ENCODE measurements at places on chromosomes 3 and 15. TPM values are rescaled to one million over a fixed set of nuclear protein-coding genes. Genes with fewer than 3 reads are reported as not detected.

Gene SERINC4
- total RNA-seq: not detected

Gene AADAC
- 6.0 TPM for total RNA-seq

Gene FOXB1
- total RNA-seq: not detected

Gene SPINK8
- not detected for total RNA-seq

Gene PLIN1
- total RNA-seq: 722 TPM

Gene GOLGA6B
- total RNA-seq: 0.75 TPM

Gene CHL1
- 173 TPM for total RNA-seq

Gene PPCDC
- 14.1 TPM for total RNA-seq

Gene SERP1
- 198 TPM for total RNA-seq

Gene ALS2CL
- 6.1 TPM for total RNA-seq

Gene WNT7A
- total RNA-seq: not detected

Gene HYAL1
- total RNA-seq: 5.4 TPM

Gene ILDR1
- not detected for total RNA-seq

Gene PLXND1
- total RNA-seq: 195 TPM

Gene RNF111
- total RNA-seq: 24.2 TPM

Gene TMEM108
- total RNA-seq: not detected

Gene GLCE
- 16.3 TPM for total RNA-seq

Gene BTLA
- total RNA-seq: not detected

Gene GREM1
- 0.57 TPM for total RNA-seq

Gene CSTA
- 6.6 TPM for total RNA-seq

Gene TPRG1
- total RNA-seq: 58.0 TPM

Gene CFAP100
- not detected for total RNA-seq
